ENCODE measurements at places on chromosomes 12 and 14. TPM values are rescaled to one million over a fixed set of nuclear protein-coding genes. Genes with fewer than 3 reads are reported as not detected.
A peak's percentile ranks its signal among the peaks of the same experiment; 100 is the strongest.

GRCh38 chr12:17652436-17652835 lies 437.6 kb downstream of the RERGL start:
- no peak overlapping the region for H3K4me3 ChIP-seq
- no peaks in the 10 kb centered on the region for H3K36me3 ChIP-seq
- H3K4me1 ChIP-seq: peaks cover 10% of the 10 kb centered on the region
- no peak overlapping the region for H3K27ac ChIP-seq
- H3K27me3 ChIP-seq: no peaks in the 10 kb centered on the region

- no peak for DNase-seq
- no peak overlapping the region for H3K27ac ChIP-seq
- H3K4me1 ChIP-seq: peaks cover 18% of the 10 kb centered on the region
- H3K4me3 ChIP-seq: no peak overlapping the region
- H3K27me3 ChIP-seq: no peaks in the 10 kb centered on the region
- no peaks in the 10 kb centered on the region for H3K36me3 ChIP-seq
Measured at GRCh38 chr12:51904951-51905470, 2.3 kb upstream of the ACVRL1 start.

DNA sequence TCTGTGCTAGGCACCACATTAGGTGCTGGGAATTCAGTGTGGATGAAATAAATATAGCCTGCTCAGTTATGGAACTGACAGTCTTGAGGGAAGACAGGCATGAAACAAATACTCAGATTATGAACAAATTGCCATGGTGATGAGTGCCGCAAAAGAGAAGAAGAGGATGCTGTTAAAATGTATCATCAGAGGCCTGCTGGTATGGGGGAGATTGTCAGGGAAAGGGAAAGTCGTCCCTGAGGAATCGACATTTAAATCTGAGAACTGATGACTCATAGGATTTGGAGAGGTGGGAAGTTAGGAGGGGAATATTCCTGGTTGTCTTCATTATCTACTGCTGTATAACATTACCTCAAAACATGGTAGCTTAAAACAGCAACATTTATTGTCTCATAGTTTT lies 42.0 kb downstream of the PPP1R36 start:
- no peaks in the 10 kb centered on the region for H3K4me1 ChIP-seq
- no peak overlapping the region for H3K4me3 ChIP-seq
- no peaks in the 10 kb centered on the region for H3K27me3 ChIP-seq
- H3K27ac ChIP-seq: no peak overlapping the region
- DNase-seq: peak; percentile 14

C12orf60 gene
- total RNA-seq: 2.2 TPM

OR6S1 gene
- not detected for total RNA-seq
